ENCODE measurements at places on chromosomes 11 and 22.

GRCh38 chr22:37224757-37225420 lies 12.6 kb upstream of the SSTR3 start:
- DNase-seq, result no peak

GRCh38 chr11:113907152-113907551 lies 2.6 kb downstream of the HTR3B start:
- DNase-seq, result no peak

DNA sequence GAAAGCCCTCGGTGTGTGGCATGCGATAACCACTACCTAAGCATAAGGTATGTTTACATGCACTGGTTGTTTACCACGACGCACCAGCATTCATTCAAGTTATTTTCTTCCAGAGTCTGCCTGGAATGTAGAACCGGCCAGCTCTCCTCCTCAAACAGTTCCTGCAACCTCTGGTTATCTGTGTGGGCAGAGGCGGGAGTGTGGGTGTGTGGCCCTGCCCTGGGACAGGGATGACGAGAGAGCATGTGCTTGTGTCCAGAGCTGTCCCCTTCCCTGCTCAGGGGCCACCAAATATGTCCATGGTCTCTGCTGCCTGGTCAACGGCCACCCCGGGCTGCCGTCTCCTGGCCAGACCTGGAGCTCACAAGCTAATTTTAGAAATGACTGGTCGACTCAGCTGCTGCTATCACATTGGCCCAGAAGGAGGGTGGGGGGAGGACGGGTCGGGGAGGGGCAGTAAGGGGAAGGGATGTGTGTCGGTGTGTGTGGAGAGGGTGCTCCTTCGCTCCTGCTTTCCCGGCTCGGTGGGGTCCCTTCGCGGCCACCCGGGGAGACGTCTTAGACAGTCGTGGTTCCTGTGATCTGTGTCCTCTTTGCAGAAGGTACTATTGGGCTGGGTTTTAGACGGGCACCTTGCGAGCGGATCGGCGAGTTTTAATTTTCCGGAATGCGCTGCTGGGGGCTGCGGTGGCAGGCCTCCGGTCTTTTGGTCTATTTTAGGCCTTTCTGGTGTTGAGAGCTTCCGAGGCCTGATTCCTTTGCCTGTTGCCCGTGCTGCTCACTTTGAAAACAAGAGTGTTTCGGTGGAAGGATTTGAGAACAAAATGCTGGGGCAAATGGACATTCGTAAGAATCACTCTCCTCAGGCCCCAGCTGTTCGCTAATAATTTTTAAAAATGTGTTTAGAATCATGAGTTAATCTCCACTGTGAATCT lies at the start of gene MYO18B:
MYO18B (plus strand) TSS at position 497 of the 935 bp plus-strand sequence. CDS start 18,905 bp downstream, outside the sequence.
- DNase-seq, result no peak

DNA sequence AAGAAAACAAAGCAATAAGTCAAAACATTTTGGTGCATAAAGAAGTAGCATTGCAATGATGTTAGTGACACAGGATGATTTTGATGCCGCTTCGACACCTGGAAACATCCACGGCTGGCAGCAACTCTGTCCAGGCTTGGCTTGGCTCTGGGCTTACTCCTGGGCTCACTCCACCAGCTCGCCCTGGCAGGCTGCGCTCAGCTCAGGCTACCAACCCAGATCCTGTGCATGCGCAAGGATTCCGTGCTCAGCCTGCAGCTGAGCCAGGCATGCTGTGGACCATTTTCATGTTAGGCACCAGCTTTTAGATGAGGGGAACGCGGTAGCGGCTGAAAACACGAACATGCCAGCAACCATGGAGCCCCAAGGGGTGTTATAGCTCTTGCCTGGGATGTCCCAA lies 66.0 kb downstream of the SLC25A17 start:
- no peak for DNase-seq

DNA sequence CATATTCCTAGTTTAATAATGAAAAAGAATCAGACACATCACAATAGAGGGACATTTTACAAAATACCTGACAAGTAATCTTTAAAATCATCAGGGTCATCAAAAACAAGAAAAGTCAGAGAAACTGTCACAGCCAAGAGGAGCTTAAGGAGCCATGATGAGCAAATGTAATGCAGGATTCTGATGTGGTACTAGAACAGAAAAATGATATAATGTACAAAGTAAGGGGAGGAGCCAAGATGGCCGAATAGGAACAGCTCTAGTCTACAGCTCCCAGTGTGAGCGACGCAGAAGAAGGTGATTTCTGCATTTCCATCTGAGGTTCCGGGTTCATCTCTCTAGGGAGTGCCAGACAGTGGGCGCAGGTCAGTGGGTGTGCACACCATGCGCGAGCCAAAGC lies 198.0 kb upstream of the FAT3 start:
- no peak for DNase-seq

DNA sequence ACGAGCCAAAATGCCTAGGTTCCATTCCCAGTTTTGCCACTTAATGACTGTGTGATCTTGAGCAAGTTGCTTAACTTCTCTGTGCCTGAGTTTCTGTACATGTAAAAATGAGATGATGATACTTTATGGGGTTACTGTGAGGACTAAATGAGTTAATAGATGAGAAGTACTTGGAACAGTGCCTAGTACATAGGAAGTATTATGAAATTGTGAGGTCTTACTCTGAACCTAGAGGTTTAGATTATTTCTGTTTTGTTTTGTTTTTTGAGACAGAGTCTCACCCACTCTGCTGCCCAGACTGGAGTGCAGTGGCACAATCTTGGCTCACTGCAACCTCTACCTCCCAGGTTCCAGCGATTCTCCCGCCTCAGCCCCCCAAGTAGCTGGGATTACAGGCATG lies 227.0 kb upstream of the POU2AF2 start:
- DNase-seq, result no peak

GRCh38 chr11:100008417-100008816 lies 678.7 kb upstream of the ARHGAP42 start:
- DNase-seq, result no peak

GRCh38 chr11:103601225-103601846 lies 435.1 kb upstream of the DDI1 start:
- no peak for DNase-seq

DNA sequence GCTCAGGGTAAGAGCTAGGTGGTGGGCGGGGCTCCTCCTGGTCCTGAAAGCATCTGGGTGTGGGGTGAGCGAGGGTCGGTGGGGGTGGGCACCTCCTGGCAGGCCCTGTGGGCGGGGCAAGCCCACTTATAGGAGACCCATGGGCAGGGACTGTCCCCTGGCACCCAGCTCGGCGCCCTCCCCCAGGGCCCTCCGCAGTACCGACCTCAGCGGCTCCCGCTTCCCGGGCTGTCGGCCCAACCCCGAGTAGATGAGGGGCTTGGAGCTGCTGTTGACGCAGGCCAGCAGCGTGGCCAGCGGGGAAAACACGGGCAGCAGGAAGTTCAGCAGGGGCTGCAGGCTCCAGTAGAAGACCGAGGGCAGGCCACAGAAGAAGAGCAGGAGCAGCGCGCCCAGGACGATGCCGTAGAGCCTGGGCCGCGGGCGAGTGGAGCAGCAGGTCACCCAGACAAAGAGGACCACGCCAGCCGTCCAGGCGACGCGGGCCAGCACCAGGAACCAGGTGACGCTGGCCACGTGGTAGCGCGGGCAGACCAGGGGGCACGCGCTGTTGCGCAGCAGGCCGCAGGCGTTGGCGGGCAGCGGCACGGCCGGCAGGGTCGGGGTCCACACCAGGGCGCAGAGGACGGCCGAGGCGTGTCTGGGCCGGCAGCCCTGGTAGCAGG lies 663 bp downstream of the MRGPRG start:
- DNase-seq, result no peak

DNA sequence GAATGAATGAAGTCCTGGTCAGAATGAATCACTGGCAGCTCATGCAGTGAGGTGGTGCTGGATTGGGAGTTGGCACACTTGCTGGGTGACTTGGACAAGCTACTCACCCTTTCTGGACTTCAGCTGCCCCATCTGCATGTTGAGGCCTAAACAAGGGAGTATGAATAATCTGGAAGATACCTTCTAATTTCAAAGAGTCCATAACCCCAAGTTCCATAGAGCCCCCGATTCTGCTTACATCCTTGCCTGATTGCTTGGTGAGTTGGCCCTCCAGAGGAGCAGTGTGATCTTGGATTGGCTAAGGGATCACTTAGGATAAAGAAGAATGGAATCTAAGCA lies 18.3 kb upstream of the ACCSL start:
- no peak for DNase-seq

DNA sequence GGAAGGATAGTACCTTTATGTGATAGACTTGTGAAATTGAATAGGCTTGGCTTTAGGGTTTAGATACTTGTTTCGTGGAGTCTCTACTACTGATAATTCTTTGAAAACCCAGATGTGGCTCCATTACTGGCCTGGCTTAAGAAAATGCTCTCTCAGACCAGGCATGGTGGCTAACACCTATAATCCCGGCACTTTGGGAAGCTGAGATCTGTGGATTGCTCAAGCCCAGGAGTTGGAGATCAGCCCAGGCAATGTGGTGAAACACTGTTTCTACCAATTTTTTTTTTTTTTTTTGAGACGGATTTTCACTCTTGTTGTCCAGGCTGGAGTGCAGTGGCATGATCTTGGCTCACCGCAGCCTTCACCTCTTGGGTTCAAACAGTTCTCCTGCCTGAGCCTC lies 40.9 kb downstream of the ATG13 start:
- DNase-seq, result no peak

GRCh38 chr22:47599753-47600152 lies 837.3 kb downstream of the TBC1D22A start:
- no peak for DNase-seq

DNA sequence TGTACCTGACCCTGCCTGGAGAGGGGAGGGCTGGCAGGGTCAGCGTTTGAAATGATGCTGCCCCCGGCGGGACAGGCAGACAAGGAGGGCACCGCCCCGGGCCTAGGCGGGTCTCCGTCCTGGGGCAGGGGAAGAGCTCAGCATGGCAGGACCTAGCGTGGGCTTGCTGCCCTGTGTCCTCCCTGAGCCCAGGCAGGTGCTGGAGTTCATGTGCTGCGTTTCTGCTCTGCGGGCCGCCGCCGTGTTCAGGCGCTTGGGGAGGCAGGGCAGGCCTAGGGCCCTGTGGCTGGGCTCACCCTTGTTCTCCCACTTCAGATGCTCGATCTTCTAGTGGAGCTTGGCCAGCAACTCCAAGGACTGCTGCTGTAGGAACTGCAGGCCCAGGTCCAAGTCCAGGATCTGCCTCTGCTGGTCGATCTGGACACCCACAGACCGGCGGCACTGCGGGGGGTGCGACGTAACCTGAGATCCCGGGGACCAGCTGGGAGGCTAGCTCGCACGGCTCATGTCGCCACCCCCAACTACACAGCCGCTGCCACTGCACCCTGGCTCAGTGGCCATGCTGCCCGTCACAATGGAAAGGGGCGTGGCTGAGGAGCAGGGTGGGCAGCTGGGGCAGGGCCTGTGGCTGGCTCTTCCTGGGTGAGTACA lies 84.4 kb downstream of the MED15 start:
- DNase-seq, result no peak

DNA sequence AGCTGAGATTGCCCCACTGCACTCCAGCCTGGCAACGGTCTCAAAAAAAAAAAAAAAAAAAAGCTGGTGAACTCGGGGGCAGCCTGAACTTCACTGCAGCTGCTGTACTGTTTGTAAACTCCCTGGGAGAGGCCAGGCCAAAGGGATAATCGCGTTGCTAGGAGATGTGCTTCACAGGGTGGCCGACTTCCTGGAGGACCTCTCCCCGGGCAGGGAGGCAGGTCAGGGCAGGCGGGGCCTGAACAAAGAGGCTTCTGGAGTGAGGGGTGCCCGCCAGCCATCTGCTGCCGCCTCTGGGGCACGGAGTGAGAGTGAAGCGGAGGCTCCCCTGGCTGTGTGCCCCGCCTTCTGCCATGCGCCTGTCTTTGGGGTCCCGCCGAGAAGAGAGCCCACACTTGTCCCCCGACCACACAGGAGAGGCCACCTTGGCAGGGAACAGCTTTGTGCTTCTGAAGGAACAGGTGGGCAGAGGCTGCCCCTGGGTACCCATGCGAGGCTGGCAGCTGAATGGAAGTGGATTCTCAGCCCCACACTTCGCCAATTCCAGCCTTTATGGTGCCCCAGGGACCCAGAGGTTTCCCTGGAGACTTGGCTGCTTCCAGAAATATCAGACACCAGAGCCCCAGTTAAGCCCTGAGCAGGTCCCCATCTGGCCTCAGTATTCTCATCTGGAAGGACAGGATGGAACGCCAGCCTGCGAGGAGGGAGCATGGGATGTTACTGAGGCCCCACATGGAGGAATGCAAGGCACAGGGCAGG lies 29.6 kb downstream of the TMEM184B start:
- no peak for DNase-seq
